ENCODE measurements at places on chromosomes 4 and X.

GRCh38 chr4:5615496-5616075, 92.8 kb downstream of the EVC2 start:
- DNase-seq: no peak

GRCh38 chr4:13891544-13891939, 264.0 kb upstream of the BOD1L1 start:
- no peak for DNase-seq

GRCh38 chr4:182231080-182231479, 12.1 kb upstream of the TENM3 start:
- DNase-seq: no peak

GRCh38 chrX:153499341-153499740, 4.6 kb downstream of the BGN start:
- no peak for DNase-seq

GRCh38 chr4:87399954-87400353, 9.0 kb upstream of the HSD17B11 start:
- no peak for DNase-seq

- DNase-seq: no peak
These were observed 473.0 kb downstream of the SPRY1 start for GRCh38 chr4:123869286-123870215.

GRCh38 chrX:44506678-44507077, 36.0 kb downstream of the FUNDC1 start:
- no peak for DNase-seq

- DNase-seq: no peak
These were observed 121.3 kb downstream of the GPR143 start for GRCh38 chrX:9644335-9644734.

- no peak for DNase-seq
These were observed 257.0 kb upstream of the LDB2 start for GRCh38 chr4:17155486-17155885.

- no peak for DNase-seq
These were observed 39.6 kb downstream of the NUDT11 start for GRCh38 chrX:51456814-51457213.

DNA sequence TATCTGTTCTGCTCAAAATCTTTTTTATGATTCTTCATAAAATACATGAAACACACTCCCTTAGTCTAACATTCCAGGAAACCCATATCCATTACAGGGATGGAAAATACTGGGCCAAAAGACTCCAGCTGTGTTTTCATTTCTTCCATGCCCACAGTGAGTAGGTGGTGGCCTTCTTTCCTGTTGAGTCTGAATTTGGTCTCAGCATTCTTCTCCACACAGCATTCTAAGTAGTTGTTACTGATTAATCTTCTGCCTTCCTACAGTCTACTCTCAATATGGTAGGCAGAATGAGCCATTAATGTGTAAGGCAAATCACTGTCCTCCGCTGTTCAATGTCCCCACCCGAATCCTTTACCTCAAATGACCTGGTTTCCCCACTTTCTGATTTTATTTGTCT, 370.6 kb upstream of the RPS6KA3 start:
- DNase-seq: no peak

GRCh38 chr4:109183931-109184490, 118.4 kb downstream of the COL25A1 start:
- no peak for DNase-seq

- DNase-seq: no peak
These were observed 183.8 kb upstream of the INTU start for GRCh38 chr4:127448986-127449385.

DNA sequence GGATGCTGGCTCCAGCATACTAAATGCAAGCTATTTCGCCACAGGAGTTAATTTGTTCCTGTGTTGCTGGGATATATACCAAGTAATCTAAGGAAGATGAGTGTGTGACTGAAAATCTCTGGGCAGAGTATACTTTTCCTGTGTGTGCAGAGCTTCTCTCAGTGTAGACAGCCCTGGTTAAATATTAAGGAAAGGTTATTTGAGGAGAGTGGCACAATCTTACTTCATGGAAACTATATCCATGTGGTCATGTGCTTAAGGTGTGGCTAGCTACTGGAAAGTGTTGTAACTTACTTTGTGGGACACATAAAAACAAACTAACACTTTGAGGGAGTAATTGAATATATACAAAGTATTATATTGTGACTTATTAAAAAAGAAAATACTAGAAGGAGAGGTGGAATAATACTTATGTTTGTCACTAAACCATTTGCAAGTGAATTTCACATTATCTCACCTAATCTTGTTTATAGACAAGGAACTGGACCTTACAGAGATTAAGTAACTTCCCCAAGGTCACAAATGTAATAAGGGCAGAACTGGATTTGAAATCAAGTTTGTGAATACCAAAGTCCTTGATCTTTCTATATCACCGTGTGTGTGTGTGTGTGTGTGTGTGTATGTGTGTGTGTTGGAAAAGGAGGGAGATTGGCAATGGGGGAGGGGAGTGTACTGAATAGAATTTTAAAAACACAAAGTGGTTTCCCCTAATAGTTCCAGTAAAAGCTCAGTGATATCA, 408.2 kb upstream of the NR3C2 start:
- no peak for DNase-seq

DNA sequence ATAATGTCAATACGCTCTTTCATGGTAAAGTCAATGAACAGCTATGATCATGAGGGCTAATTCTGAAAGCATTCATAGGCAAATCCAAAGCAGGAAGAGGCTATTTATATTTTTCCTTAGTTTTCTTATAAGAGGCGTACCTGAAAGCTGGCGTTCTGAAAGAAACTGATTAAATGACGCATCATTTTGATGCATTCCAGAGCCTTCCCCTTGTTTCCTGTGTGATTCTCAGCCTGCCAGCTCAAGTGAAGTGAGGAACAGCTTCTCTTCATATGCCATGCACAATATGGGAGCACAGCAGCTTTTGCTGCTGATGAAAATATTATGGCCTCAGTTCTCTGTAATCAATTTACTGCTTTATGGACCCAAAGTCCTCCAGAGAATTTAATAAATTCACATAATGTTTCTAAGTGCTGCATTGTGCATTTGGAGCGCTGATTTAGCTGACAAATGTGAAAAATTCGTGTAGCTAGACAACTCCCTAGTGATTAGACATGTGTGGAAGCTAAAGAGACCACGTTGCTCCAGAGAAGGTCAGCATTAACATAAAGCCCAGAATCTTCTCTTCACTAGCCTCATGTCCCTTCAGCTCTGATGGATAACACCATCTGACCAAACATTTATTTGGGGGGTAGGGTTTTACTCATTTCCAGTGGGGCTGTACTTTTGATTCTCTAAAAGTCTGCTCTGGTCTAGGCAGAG, 110.8 kb downstream of the GPAT3 start:
- DNase-seq: no peak

- no peak for DNase-seq
These were observed 90.3 kb upstream of the PRKX start for GRCh38 chrX:3803713-3804112.

DNA sequence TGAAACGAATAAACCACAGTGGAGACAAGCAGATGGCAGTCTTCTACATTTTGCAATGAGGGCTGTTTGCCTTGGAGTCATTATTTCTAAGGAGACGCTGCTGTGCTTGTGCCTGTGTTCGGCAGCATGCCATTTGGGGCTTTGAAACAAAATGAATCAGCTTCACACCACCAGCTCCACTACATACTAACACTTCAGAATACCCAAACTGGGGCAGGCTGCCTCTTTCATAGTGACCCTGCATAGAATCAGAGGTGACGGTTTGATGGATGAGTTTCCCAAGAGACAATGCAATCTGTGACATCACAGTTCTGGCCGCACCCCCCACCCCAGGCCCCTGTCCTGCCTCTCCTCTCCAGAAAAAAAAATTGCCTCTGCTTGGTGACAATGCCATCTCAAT, 57.1 kb upstream of the MID1 start:
- no peak for DNase-seq

- no peak for DNase-seq
These were observed 315.8 kb upstream of the TEX13C start for GRCh38 chrX:125003746-125004446.

- DNase-seq: peak; percentile 79
These were observed 441 bp downstream of the SLC9B2 start for GRCh38 chr4:103075894-103076746.

DNA sequence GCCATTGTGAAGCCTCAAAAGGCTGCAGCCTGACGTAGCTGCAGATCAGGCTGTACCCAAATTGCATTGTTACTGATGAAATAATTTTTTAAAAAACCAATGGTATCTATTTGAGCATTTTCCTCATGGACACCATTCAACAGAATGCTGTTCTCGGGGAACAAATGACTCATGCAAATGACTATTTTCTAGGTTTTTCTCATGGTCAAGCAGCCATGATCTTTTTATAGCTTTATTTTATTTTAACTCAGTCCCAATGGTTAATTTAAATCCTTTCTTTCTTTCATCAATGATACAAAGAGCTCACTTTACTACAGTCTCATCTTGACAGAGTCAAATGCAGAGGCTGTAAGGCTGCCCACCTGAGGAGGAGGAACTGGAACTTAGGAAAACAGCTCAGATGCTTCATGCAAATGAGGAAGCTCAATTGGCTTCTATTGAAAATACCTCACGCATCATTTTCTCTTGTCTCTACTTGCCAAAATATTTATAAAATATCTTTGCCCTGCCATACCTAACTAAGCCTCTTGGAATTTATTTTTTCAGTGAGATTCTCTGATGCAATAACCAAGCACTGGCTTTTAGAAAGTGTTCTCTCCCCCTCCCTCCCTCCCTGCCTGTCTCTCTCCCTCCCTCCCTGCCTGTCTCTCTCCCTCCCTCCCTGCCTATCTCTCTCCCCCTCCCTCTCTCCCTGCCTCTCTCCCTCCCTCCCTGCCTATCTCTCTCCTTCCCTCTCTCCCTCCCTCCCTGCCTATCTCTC, 81.0 kb downstream of the SORBS2 start:
- no peak for DNase-seq

- no peak for DNase-seq
These were observed 32.2 kb upstream of the SLIT2 start for GRCh38 chr4:20219521-20219920.

GRCh38 chr4:37223732-37224131, 20.8 kb upstream of the NWD2 start:
- no peak for DNase-seq

- DNase-seq: no peak
These were observed 85.2 kb downstream of the ANAPC10 start for GRCh38 chr4:145012841-145013240.

DNA sequence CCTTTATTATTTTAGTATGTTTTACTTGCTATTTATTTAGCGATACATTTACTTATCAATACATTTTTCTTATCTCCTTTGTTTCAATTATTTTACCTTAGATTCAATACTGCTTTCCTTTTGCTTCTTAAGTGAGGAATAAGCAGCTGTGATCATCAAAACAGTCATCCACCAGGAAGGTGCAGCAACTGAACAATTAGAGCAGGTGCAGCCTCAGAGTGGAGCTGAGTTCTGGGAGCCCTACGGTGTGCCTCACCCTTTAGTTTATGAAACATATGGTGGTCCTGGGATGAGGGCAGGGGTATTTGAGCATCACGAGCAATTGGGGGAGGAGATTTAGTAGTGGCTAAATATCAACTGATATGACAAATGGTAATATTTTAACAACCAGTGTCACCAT, 111.0 kb downstream of the FRYL start:
- DNase-seq: no peak

GRCh38 chrX:107654872-107655761, 26.8 kb downstream of the PRPS1 start:
- peak; percentile 64 for DNase-seq

DNA sequence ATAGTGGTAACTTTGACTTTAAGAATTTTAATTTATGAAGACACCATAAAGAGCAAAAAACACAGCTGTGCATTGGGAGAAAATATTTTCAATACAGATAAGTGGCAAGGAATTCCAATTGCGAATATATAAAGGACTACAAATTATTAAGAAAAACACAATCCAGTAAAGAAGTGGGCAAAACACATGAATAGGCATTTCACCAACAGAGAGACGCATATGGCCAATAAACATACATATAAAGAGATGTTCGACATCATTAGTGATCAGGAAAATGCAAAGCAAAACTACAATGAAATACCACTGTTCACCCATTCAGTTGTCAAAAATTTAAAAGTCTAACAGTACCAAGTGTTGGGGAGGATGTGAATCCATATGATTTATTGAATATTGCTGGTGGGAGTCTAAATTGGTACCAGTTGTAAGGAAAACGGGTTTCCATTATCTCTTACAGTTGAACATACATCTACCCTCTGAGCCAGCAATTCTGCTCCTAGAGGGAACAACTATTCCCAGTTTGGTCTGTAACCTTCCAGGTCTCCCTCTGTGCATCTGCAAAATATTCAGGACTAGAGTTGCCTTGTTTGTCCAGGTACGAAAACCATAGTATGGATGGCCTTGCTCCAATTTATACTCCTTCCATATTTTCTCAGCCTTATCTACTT, 1.7 kb upstream of the MPP1 start:
- DNase-seq: no peak

- DNase-seq: no peak
These were observed 1.1 kb upstream of the TMEM164 start for GRCh38 chrX:110001740-110002299.

DNA sequence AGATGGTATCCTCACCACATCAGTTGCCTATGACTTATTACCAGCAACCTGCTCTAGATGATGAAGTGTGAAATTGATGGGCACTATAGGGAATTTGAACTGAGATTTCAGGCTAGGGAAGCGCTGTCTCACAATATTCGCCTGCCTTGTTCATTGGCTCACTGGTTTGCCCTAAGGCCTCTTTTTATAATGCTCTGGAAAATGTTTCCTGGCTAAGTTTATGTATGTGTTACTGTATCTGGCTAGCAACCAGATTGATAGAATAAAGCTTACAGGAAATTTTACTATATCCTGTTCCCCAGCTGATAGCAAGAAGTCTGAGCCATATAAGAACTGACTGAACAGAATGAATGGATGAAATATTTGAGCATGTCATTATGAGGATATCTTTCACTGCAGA, 71.6 kb downstream of the GSTCD start:
- no peak for DNase-seq

DNA sequence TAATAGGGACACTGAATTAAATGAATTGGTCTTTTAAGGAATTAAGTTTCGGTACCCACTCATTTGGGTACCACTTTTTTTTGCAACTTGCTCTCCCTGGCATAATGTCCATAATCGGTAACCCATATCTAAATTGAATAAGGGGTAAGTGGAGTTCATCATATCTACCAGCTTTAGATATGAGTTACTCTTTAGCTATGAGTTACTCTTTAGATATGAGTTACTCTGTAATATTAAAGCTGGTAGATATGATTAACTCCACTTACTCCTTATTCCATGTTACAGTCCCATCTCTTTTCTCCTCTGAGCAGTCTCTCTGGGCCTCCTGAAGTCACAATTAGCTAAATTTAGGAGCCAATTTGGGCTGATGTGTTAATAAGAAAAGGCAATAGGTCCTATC, 85.7 kb downstream of the TEX13C start:
- no peak for DNase-seq
